Adrenal gland (tissue), 19 donors: ENCODE measurements at places on chromosomes 6 and 20.

DNA sequence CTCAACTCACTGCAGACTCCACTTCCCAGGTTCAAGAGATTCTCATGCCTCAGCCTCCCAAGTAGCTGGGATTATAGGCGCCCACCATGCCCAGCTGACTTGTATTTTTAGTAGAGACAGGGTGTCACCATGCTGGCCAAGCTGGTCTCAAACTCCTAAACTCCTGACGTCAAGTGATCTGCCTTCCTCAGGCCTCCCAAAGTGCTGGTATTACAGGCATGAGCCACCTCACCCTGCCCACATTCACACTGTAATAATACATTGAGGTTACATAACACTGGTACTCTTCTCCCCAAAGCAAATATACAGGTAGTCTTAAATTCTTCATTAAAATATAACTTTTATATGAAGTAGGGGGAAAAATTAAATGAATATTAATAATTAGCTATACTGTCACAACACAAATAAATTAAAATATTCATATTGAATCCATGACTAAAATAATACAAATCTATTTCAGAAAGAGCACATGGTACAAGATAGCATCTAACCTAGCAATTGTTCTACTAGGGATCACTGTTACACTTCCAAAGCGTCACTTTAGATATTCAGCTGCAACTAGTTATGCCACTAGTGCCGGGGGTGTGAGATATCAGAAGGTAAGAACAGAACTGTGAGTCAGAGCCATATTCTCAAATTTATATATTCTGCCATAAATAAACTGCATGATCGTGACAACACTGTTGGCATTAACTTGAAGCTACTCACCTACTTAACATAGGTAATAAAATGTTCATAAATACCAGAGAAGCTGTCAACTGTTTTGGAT lies 169.1 kb upstream of the SHLD1 start:
- no peak for DNase-seq
- peaks cover 54% of the 10 kb centered on the region for H3K36me3 ChIP-seq
- H3K4me1 ChIP-seq: no peaks in the 10 kb centered on the region
- H3K27ac ChIP-seq: no peak overlapping the region
- no peaks in the 10 kb centered on the region for H3K27me3 ChIP-seq

- H3K4me3 ChIP-seq: no peak overlapping the region
- no peak for DNase-seq
- no peaks in the 10 kb centered on the region for H3K36me3 ChIP-seq
- H3K4me1 ChIP-seq: peaks cover 16% of the 10 kb centered on the region
Observed at GRCh38 chr6:145736661-145737144, 1.4 kb upstream of the EPM2A start.

DNA sequence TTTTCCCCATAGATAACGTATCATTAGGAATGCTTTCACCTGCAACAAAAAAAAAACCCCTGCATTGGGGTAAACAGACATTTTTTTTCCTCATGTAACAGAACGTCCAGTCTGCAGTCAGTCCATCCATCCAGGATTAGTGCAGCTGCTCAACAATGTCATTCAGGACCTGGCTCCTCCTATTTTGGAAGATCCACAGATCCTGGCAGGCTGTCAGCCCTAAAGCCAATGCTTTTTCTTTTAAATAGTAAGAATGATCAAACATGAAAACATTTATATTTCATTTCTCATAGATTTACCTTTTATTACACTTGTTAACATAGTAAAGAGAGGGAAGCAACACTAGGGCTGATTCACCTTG lies 116.5 kb upstream of the CCDC28A start:
- no peak overlapping the region for H3K4me3 ChIP-seq
- H3K27ac ChIP-seq: no peak overlapping the region
- H3K4me1 ChIP-seq: no peaks in the 10 kb centered on the region
- H3K27me3 ChIP-seq: no peaks in the 10 kb centered on the region
- no peaks in the 10 kb centered on the region for H3K36me3 ChIP-seq

- H3K4me1 ChIP-seq: no peaks in the 10 kb centered on the region
- H3K36me3 ChIP-seq: no peaks in the 10 kb centered on the region
- no peak for DNase-seq
- H3K4me3 ChIP-seq: no peak overlapping the region
Observed at GRCh38 chr20:19840111-19840710, 82.2 kb downstream of the RIN2 start.

DNA sequence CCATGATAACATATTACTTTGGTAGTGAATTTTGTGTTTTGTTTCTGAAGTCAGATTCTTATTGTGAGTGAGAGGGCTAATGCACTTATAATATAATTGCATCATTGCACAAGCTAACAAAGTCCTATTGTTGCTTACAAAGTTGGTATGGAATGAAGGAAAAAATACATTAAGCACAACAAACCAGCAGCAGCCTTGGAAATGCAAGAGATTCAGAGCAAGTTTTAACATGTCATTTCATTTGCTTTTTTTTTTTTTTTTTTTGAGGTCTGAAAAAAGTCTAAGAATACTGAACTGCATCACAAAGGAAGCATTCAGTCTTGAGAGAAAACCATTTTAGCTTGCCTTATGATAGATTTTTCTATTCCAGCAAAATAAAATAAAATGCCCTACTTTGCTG lies 57.6 kb downstream of the PLCB4 start:
- no peaks in the 10 kb centered on the region for H3K36me3 ChIP-seq
- H3K4me3 ChIP-seq: no peak overlapping the region
- H3K27ac ChIP-seq: no peak overlapping the region
- no peaks in the 10 kb centered on the region for H3K4me1 ChIP-seq
- no peak for DNase-seq

DNA sequence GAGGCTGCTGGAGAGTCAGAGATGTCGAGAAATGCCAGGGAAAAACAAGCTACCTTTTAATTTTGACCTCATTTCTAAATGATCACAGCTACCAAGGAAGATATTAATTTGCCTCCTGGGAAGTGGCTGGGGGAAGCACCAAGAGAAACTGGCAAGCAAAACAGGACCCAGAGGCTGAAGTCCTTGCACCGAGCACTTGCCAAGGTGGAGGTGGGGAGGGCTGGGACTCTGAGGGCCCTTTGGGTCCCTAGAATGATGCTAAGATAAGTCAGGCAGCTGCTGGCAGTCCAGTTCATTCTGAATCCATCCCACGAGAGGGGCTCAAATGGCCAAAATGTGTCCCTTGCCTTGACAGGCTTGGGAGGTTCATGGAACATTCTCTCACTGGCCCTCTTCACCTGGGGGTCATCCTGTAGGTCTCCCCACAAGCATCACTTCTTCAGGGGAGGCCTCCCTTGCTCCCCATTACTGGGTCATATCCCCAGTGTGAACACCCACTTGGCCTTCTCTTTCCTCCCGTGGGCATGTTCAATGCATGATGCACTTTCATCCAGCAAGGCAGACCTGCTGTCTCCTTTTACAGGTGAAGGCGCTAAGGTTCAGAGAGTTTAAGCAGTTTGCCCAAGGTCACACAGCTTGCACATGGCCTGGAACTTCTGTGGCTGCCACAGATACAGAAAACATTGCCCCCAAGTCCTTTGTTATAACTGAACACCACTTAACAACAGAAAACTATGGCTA lies 39.1 kb upstream of the BLCAP start:
- no peak for DNase-seq
- H3K36me3 ChIP-seq: no peaks in the 10 kb centered on the region
- H3K27me3 ChIP-seq: peaks cover 16% of the 10 kb centered on the region
- no peak overlapping the region for H3K4me3 ChIP-seq
- no peaks in the 10 kb centered on the region for H3K4me1 ChIP-seq

DNA sequence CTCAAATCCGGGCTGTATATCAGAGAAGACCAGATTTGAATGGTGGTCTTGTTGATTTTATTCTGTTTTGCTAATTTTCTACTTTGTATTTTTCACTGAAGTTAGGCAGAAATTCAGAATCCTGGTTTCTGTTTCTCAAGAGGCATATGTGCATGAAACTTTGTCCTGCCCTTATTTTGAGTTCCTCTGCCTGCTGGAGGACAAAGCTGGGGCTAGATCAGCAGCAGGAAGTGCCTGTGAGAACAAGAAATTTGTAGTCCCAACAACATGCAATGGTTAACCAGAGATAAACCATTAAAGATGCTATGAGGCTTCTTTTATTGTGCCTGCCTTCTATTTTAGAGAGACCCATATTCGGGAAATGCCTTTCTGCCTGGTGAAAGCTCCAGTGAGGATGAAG lies 37.1 kb downstream of the BEND6 start:
- H3K4me3 ChIP-seq: no peak overlapping the region
- H3K4me1 ChIP-seq: no peaks in the 10 kb centered on the region
- no peaks in the 10 kb centered on the region for H3K36me3 ChIP-seq
- H3K27me3 ChIP-seq: peaks cover 21% of the 10 kb centered on the region
- no peak for DNase-seq

DNA sequence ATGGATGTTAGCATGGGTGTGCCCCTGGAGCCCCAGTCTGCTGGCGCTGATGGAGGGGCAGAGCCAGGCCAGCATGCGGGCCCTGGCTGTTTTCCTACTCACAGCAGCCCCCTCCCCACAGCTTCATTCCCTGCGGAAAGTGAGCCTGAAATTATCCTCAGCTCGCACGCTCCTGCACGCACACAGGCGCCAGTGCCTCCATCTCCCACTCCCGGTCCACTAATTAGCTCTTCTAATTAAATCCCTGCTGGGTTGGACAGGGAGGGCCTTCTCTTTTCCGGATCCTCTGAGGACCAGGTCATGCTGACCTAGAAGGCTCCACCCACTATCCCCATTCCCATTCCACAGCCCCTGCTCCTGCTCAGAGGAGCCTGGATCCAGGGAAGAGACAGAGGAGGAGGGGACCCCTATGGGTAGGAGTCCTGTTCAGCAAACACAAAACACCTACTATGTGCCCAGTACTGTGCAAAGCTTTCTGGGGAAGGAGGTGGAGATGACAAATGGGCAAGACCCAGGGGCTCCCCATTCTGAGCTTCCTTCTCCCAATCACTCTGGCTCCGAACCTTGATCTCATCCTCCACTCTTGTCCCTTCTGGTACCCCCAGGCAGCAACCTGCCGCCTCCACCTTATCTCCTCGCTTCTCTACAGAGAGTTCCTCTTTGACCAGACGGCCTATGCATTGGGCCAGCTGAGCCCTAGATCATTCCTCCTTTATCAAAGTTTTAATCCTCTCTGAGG lies 70.2 kb upstream of the CCDC167 start:
- no peak overlapping the region for H3K4me3 ChIP-seq
- no peaks in the 10 kb centered on the region for H3K4me1 ChIP-seq
- H3K36me3 ChIP-seq: no peaks in the 10 kb centered on the region
- DNase-seq: no peak
- H3K27ac ChIP-seq: no peak overlapping the region

- H3K27me3 ChIP-seq: no peaks in the 10 kb centered on the region
- H3K4me1 ChIP-seq: peaks cover 2% of the 10 kb centered on the region
- no peaks in the 10 kb centered on the region for H3K36me3 ChIP-seq
- peak; percentile 50 for DNase-seq
- no peak overlapping the region for H3K27ac ChIP-seq
- H3K4me3 ChIP-seq: no peak overlapping the region
Observed at GRCh38 chr6:11754625-11755271, 23.9 kb downstream of the ADTRP start.

- H3K4me3 ChIP-seq: no peak overlapping the region
- no peak overlapping the region for H3K27ac ChIP-seq
- peaks cover 17% of the 10 kb centered on the region for H3K27me3 ChIP-seq
- no peaks in the 10 kb centered on the region for H3K4me1 ChIP-seq
Observed at GRCh38 chr20:63185215-63185796, 30.6 kb downstream of the YTHDF1 start.

DNA sequence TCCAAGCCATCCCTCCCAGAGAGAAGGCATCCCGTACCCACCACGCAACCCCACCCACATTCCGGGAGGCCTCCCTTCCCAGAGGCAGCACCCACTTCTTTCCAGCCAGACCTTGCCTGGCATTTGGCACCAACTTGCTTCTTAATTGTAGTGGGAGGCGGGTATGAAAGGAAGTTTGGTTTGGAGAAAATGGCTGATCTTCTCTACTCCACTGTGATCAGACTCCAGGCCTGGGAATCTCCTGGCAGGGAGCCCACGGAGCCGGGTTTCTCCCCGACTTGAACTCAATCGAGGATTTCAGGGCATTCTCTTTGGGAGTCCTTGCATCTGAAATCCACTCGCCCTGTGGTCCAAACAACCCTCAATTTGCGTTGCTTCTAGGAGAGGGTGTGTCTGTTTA lies 107.1 kb downstream of the ZDHHC14 start:
- H3K27ac ChIP-seq: no peak overlapping the region
- no peaks in the 10 kb centered on the region for H3K4me1 ChIP-seq
- no peak for DNase-seq
- H3K27me3 ChIP-seq: no peaks in the 10 kb centered on the region

- H3K4me1 ChIP-seq: peaks cover 9% of the 10 kb centered on the region
- no peak overlapping the region for H3K4me3 ChIP-seq
- no peaks in the 10 kb centered on the region for H3K27me3 ChIP-seq
- no peaks in the 10 kb centered on the region for H3K36me3 ChIP-seq
- no peak overlapping the region for H3K27ac ChIP-seq
Observed at GRCh38 chr6:15893556-15894253, 230.9 kb upstream of the DTNBP1 start.

DNA sequence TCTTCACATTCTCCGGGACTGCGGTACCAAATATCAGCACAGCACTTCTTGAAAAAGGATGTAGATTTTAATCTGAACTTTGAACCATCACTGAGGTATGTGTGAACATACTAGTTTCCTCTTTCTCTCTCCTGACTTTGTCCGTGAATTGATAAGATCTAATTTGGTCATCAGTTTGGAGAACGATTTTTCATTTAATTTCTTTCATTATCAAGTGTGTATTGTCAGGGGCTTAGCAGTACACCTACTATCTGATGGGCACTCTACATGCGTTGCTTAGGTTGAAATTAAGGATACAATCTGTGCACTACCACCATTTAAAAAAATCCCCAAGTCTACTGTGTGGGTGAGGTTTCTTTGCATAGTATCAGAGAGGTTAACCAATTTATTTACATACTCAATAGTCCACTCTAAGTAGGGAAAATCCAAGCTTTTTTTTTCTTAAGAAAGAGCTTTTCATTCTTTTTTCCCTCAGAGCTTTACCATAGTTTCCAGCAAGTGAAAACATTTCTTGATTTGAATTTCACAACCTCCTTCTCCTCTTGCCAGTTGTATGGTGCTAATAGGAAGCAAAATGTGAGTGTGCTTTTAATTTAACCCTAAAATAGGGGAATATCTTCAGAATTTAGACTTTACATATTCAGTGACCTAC lies 105.4 kb upstream of the ESR1 start:
- no peaks in the 10 kb centered on the region for H3K27me3 ChIP-seq
- peaks cover 7% of the 10 kb centered on the region for H3K4me1 ChIP-seq
- no peaks in the 10 kb centered on the region for H3K36me3 ChIP-seq
- no peak for DNase-seq
- H3K27ac ChIP-seq: no peak overlapping the region

GRCh38 chr6:117483645-117484016 lies 1.2 kb downstream of the DCBLD1 start:
- peak overlapping the region; percentile 80 for H3K27ac ChIP-seq
- H3K4me1 ChIP-seq: peaks cover 10% of the 10 kb centered on the region
- H3K27me3 ChIP-seq: no peaks in the 10 kb centered on the region
- no peaks in the 10 kb centered on the region for H3K36me3 ChIP-seq

GRCh38 chr6:78670156-78670555 lies 197.2 kb upstream of the IRAK1BP1 start:
- no peaks in the 10 kb centered on the region for H3K4me1 ChIP-seq
- no peak overlapping the region for H3K4me3 ChIP-seq
- no peak for DNase-seq
- H3K27me3 ChIP-seq: no peaks in the 10 kb centered on the region
- H3K27ac ChIP-seq: no peak overlapping the region

- H3K27me3 ChIP-seq: no peaks in the 10 kb centered on the region
- no peak for DNase-seq
- H3K4me3 ChIP-seq: no peak overlapping the region
- H3K4me1 ChIP-seq: peaks cover 15% of the 10 kb centered on the region
Observed at GRCh38 chr6:107244742-107245480, 129.6 kb upstream of the BEND3 start.

- H3K4me3 ChIP-seq: no peak overlapping the region
- H3K4me1 ChIP-seq: no peaks in the 10 kb centered on the region
- peaks cover under 1% of the 10 kb centered on the region for H3K27me3 ChIP-seq
- H3K36me3 ChIP-seq: no peaks in the 10 kb centered on the region
Observed at GRCh38 chr6:18439581-18439980, 52.4 kb downstream of the RNF144B start.
